A172 (cell line): ENCODE measurements at places on chromosomes 1 and 21. TPM values are rescaled to one million over a fixed set of nuclear protein-coding genes. Genes with fewer than 3 reads are reported as not detected.

The TMEM82 gene
- not detected in 2 replicates for total RNA-seq

The CNIH3 gene
- 12.8 and 15.4 TPM in 2 replicates for total RNA-seq

The GBP6 gene
- total RNA-seq, result not detected in 2 replicates

The SIK1 gene
- total RNA-seq, result 4.9 and 8.5 TPM in 2 replicates

The TSTD1 gene
- not detected in 2 replicates for total RNA-seq

The PLPPR5 gene
- not detected in 2 replicates for total RNA-seq

The RCSD1 gene
- 0.29 and 0.36 TPM in 2 replicates for total RNA-seq

The GJB3 gene
- 0.74 and 1.6 TPM in 2 replicates for total RNA-seq

The NPPA gene
- not detected in 2 replicates for total RNA-seq

The CD48 gene
- total RNA-seq, result not detected in 2 replicates

The CELA3B gene
- total RNA-seq, result not detected in 2 replicates

The CD1B gene
- total RNA-seq, result not detected in 2 replicates

The PTPN7 gene
- not detected in 2 replicates for total RNA-seq

The INTS11 gene
- 48.4 and 56.7 TPM in 2 replicates for total RNA-seq

The KIAA0040 gene
- total RNA-seq, result 0.24 TPM in 1 of 2 replicates, not detected in the other

The NTMT2 gene
- total RNA-seq, result not detected in 2 replicates

The GBP4 gene
- total RNA-seq, result 0.02 and 0.12 TPM in 2 replicates

The LCE1C gene
- total RNA-seq, result not detected in 2 replicates

The PLA2G2E gene
- total RNA-seq, result not detected in 2 replicates

The TCHH gene
- total RNA-seq, result 0.02 TPM in 1 of 2 replicates, not detected in the other

The KPRP gene
- total RNA-seq, result not detected in 2 replicates

The DIO1 gene
- total RNA-seq, result not detected in 2 replicates

The KLHDC8A gene
- total RNA-seq, result not detected in 2 replicates

The BEST4 gene
- total RNA-seq, result 0.05 TPM in 1 of 2 replicates, not detected in the other

The EDARADD gene
- 0.53 TPM in 1 of 2 replicates, not detected in the other for total RNA-seq

The SPRR2A gene
- not detected in 2 replicates for total RNA-seq

The COL18A1 gene
- 72.9 and 115 TPM in 2 replicates for total RNA-seq

The PGLYRP4 gene
- total RNA-seq, result not detected in 2 replicates

The MCOLN3 gene
- 19.3 and 22.4 TPM in 2 replicates for total RNA-seq
